ENCODE measurements at places on chromosomes 12 and 14.

GRCh38 chr12:40137252-40137651, 31.4 kb upstream of the SLC2A13 start:
- H3K4me1 ChIP-seq: no peaks in the 10 kb centered on the region
- no peak overlapping the region for H3K4me3 ChIP-seq
- H3K27me3 ChIP-seq: no peaks in the 10 kb centered on the region
- peak; percentile 11 for DNase-seq
- H3K27ac ChIP-seq: no peak overlapping the region
- no peaks in the 10 kb centered on the region for H3K36me3 ChIP-seq

DNA sequence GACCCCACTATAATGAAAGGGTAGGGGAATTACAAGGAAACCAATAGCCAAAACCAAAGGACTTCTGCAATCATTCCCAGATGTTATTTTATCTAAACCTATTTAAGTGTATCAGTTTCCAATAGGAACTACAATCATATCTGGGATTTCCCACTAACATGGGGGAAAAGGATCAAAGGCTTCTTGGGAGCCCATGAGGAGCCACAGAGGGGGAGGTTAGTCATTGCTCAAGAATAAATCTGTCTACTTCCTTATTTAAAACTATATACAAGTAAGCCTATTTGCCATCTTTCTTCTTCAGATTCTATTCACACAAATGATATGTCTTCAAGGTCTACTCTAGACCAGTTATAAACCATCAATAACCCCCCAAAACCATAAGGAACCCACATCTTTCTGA, 33.1 kb downstream of the FGD6 start:
- H3K27me3 ChIP-seq: no peaks in the 10 kb centered on the region
- no peak overlapping the region for H3K27ac ChIP-seq
- no peaks in the 10 kb centered on the region for H3K4me1 ChIP-seq
- no peak overlapping the region for H3K4me3 ChIP-seq

GRCh38 chr14:35197015-35197414, 74.7 kb downstream of the PRORP start:
- no peaks in the 10 kb centered on the region for H3K4me1 ChIP-seq
- no peaks in the 10 kb centered on the region for H3K27me3 ChIP-seq
- no peak overlapping the region for H3K27ac ChIP-seq
- no peaks in the 10 kb centered on the region for H3K36me3 ChIP-seq

DNA sequence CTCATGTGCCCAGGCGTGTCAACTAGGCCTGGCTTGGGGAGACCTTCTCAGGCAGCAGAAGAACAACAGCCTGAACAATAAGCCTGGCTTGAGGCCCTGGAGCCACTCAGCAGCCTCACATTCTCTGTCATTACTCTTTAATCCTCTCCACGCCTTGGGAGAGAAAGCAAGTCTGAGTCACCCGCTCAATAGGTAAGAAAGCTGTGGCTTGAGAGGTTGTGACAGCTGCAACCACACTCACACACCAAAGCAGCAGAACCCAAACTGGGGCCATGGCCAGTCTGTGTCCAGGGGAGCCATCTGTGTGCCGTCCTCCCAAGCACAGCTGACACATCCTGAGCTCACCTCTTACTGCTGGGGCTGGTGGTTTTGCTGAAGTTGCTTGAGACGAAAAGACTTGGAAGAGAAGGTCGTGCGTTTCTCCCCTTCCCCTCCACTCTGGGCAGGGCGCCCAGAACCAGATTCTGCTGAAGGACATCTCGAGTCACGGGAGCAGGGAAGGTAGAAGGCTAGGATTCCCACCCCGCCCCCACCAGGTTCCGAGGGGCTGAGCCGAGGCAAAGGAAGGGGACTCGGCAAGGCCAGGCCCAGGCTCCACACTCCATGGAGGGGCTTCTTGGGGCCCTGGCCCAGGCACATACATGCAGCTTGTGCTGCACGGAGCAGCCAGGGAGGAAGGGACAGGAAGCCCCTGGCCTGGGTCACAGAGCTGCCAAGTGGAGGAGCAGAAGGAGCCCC, 5.5 kb downstream of the TMEM63C start:
- no peaks in the 10 kb centered on the region for H3K36me3 ChIP-seq
- no peak overlapping the region for H3K4me3 ChIP-seq
- DNase-seq: peak; percentile 83
- H3K27me3 ChIP-seq: no peaks in the 10 kb centered on the region

DNA sequence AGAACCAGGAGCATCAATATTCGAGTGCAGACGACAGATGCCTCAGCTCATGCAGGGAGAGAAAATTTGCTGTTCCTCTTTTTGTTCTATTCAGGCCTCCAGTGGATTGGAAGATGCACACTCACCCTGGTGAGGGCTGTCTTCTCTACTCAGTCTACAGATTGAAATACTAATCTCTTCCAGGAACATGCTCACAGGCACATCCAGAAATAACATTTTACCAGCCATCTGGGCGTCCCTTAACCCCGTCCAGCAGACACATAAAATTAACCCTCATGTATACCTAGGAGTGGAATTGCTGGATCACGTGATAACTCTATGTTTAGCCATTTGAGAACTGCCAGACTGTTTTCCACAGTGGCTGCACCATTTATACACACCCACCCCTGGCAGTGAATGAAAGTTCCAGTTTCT, 4.5 kb upstream of the OAS2 start:
- H3K27me3 ChIP-seq: no peaks in the 10 kb centered on the region
- H3K27ac ChIP-seq: no peak overlapping the region
- DNase-seq: no peak
